Caudate nucleus (tissue), 63 donors: ENCODE measurements at places on chromosomes 5 and 9.

DNA sequence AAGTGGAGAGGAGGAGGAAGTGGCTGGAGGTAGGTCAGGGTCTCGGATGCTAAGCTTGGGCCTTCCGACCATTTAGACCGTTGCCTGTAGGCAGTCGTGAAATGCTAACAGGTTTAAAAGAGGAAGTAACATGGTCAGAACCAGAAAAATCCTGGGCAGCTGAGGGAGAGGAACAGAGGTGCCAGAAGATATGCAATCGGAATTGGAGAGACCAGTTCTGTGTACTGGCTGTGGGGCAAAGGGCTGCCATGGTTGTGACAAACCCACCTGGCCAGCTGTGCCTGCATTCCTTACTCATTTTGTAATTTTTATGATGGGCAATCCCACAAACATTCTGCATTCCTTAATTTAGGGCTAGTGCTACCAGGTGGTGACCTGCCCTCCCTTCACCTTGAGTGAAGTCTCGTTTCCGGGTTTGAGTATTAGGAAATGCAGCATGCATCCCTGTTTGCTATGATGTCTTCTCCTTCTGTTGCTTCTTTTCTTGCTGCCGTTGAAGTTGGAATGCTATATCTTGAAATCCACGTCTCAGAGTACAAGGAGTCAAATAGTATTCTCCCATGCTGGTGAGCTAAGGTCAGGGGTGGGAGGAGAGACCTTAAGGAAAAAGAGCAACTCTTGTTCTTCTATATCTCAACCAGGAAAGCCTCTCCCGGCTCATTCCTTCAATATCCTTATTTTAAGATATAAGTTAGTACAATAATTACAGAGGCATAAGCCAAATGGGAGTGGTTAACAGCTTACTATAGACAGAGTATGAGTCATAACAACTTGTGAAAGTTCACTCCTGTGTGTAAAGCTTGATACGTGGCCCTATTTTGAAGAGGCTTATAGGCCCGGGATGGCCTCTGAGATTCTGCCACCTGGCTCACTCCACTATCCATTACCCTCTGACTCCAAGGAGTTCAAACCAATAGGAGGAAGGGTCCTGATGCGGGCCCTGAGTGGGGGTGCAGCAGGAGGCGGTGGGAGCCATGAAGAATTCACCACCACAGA lies 37.0 kb downstream of the B4GALT1 start:
- DNase-seq, result no peak

- DNase-seq, result no peak
Observed at GRCh38 chr9:83935276-83935935, 14.2 kb upstream of the KIF27 start.

DNA sequence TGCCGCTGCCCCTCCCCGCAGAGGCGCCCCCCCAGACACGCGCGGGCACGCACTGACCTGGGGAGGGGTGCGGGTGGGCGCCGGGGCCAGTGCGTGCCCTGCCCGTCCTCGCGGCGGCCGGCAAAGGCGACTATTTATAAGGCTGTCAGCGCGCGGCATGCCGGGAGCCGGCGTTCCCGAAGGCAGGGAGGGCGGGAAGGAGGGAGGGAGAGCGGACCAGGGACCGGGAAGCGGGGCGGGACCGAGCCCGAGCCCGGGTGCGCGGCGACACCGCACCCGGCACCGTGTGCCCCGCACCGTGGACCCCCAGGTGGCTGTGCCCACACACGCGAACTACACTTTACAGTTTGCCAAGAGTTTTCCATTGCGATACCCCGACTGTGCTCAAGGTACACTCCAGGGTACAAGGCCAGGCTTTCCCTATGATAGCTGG lies at the start of gene AK1:
Gene AK1 (minus strand): TSS at position 110 of the 433 bp plus-strand sequence. CDS start 3,058 bp downstream, outside the sequence.
- peak; percentile 79 for DNase-seq

DNA sequence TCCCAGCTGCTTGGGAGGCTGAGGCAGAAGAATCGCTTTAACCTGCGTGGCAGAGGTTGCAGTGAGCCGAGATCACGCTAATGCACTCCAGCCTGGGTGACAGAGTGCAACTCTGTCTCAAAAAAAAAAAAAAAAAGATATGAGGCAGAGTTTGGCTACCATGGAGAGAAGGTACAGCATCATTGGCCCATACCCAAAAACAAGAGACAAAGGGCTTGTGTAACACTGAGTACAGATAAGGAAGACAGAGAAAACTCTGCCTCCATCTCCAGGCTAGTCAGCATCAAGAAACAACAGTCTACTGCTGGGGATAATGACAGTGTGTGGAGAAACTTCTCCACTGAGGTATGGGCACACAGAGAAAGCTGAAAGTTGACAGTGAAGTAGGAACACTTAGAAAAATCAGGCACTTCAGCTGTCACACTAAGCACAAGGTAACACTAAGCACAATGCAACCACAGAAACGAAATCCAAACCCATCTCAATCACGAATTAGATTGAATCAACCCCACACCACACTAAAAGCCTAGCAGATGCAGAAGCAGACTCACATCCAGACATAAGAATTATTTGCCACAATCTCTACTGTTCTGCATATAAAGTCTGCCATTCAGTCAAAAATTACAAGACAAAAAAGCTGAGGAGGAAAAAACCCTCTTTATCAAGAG lies 10.5 kb downstream of the PJA2 start:
- DNase-seq, result no peak

- DNase-seq, result peak; percentile 8
Observed at GRCh38 chr9:109627042-109627441, 128.9 kb upstream of the PTPN3 start.
